ENCODE measurements at places on chromosomes 7 and 10.

- no peak overlapping the region for H3K4me3 ChIP-seq
- H3K4me1 ChIP-seq: 0 out of 2 replicates have a peak, but pooled peaks cover 3% of the 10 kb centered on the region
- no peaks in the 10 kb centered on the region for H3K27me3 ChIP-seq
- H3K27ac ChIP-seq: no peak overlapping the region
Observed at GRCh38 chr10:43885842-43886241, 237.2 kb upstream of the ZNF32 start.

DNA sequence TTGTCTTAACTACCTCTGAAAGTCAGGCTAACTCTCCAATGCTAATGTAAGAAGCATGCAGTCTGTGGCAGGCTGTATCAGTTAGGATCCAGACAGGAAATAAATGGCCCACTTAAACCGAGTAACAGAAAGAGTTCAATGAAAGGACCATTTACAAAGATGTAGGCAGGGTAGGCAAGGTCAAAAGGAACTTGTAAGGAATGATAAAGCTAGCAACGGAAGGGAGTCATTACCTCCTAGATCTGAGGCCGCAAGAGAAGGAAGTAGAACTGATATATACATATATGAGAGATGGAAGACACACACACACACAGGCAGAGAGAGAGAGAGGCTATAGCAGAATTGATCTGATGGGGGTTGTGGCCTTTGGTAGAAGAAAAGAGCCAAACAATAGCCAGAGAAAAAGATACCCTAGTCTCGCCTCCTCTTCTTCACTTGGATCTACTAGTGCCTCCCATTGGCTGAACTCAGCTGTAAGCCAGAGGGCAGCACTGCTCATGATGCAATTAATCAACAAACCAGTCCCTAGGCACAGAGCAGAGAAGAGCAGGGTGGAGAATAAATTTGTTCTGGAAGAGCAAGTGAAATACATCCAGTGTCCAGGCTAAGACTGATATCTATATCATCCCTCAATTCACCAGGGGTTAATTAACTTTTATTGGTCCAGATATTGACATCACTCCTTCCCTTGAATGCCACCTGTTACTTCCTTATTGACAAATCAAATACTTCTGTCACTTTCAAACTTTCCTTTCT is 91.2 kb downstream of the LSMEM1 start:
- H3K4me3 ChIP-seq: no peak overlapping the region
- no peak overlapping the region for H3K27ac ChIP-seq
- H3K27me3 ChIP-seq: no peaks in the 10 kb centered on the region
- DNase-seq: no peak
- no peaks in the 10 kb centered on the region for H3K36me3 ChIP-seq
- H3K4me1 ChIP-seq: no peaks in the 10 kb centered on the region

GRCh38 chr7:11701829-11702560 is 130.0 kb downstream of the THSD7A start:
- no peaks in the 10 kb centered on the region for H3K27me3 ChIP-seq

DNA sequence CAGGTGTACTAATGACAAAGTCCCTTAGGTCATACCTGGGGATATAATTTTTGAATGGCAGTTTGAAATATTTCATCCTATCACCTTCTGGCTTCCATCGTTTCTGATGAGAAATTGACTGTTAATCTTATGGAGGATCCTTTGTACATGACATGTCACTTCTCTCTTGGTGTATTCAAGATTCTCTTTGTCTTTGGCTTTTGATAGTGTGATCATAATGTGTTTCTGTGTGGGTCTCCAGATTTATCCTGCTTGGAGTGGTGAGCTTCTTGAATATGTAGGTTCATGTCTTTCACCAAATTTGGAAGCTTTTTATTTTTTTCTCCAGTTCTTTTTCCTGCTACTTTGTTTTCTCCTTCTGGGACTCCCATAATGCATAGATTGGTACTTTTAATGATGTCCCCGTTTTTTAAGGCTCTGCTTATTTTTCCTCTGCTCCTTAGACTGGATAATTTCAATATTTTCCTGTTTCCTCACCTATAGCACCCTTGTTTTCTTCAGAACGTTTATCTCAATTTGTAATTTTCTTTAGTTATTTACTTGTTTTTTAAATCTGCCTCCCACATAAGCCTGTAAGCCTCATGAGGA is 4.4 kb downstream of the RBM33 start:
- H3K36me3 ChIP-seq: no peaks in the 10 kb centered on the region
- H3K4me3 ChIP-seq: no peak overlapping the region
- DNase-seq: no peak
- H3K27ac ChIP-seq: no peak overlapping the region
- no peaks in the 10 kb centered on the region for H3K4me1 ChIP-seq

DNA sequence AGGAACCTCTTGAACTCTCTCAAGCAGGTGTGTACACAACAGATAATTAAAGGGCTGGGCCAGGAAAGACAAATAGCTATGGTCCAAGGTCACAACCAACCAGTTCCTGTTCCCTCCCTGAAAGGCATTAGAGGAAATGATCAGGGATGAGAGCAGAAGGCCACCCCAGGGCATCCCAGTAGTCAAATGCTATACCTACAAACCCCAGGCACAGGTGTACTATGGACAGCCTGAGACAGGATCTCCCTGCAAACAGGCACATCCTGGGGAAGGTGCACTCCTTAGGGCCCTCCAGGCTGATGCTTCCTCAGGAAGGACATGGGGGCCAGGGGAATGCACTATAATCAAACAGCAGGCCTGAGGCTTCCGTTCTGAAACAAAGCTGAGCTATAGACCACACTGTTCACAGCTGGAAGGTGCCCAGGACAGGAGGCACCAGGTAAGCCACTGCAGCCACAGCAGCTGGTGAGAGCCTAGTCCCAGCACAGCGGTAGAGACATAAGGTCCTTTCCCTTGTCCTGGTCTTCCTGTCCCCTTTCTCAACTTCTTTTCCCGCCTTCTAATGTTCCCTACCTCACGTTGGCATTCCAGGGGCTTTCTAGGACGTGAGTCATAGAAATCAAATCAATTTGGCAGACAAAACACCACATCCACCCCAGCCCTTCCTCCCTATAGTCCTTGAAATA is 13.3 kb downstream of the PARP12 start:
- no peaks in the 10 kb centered on the region for H3K27me3 ChIP-seq
- no peak overlapping the region for H3K27ac ChIP-seq
- H3K36me3 ChIP-seq: no peaks in the 10 kb centered on the region
- DNase-seq: no peak
- H3K4me3 ChIP-seq: no peak overlapping the region

- no peak for DNase-seq
- H3K27ac ChIP-seq: no peak overlapping the region
- H3K36me3 ChIP-seq: no peaks in the 10 kb centered on the region
- H3K4me3 ChIP-seq: no peak overlapping the region
- peaks cover 1% of the 10 kb centered on the region for H3K4me1 ChIP-seq
- H3K27me3 ChIP-seq: no peaks in the 10 kb centered on the region
Observed at GRCh38 chr10:62038609-62039190, 137.2 kb downstream of the ARID5B start.

- DNase-seq: no peak
- H3K27ac ChIP-seq: no peak overlapping the region
- H3K27me3 ChIP-seq: no peaks in the 10 kb centered on the region
- H3K4me3 ChIP-seq: no peak overlapping the region
- H3K36me3 ChIP-seq: no peaks in the 10 kb centered on the region
- no peaks in the 10 kb centered on the region for H3K4me1 ChIP-seq
Observed at GRCh38 chr7:22601408-22601807, 101.4 kb upstream of the STEAP1B start.

GRCh38 chr7:31299336-31299735 is 41.2 kb downstream of the NEUROD6 start:
- no peaks in the 10 kb centered on the region for H3K27me3 ChIP-seq
- DNase-seq: no peak
- no peak overlapping the region for H3K4me3 ChIP-seq
- no peak overlapping the region for H3K27ac ChIP-seq

DNA sequence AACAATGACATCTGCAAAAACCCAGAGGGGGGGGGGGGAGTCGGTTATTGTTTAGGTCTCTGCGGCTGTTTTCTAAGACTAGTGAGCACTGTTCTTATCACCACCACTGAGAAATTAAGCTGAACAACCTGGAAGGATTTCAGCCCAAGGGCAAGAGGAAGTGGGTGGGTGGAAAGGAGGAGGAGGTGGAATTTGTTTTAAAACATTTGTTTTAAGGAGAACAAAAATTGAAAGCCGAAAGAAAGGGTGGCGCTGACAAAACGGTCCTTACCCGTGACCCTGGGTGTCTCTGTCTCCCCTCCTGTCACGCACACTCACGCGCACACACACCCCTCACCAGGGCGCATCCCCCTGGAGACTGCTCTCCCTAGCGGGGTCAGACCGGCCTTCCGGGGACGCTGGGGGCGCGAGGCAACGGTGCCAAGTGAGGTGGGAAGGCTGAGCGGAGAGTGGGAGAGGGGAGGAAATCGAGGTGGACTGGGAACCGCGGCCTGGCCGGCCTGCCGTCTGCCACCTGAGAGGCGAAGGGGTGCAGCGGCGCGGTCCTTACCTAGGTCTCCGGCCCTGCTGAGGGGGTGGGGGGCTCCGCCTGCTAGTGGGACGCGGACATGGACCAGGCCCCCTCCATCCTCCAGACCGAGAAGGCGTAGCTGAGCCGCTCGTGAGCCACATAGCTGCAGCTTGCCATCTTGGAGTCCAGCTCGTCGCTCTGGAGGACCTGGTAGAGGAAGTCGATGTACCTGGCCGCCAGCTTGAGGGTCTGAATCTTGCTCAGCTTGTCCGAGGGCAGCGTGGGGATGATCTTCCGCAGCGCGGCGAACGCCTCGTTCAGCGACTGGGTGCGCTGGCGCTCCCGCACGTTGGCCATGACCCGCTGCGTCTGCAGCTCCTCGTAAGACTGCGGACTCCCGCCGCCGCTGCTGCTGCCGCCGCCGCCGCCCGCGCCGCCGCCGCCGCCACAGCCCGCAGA is 1.0 kb downstream of the TWIST1 start:
- DNase-seq: no peak
- H3K27me3 ChIP-seq: peaks cover 64% of the 10 kb centered on the region
- no peaks in the 10 kb centered on the region for H3K36me3 ChIP-seq
- peak overlapping the region; percentile 72 for H3K4me3 ChIP-seq
- H3K4me1 ChIP-seq: 0 out of 2 replicates have a peak, but pooled peaks cover 3% of the 10 kb centered on the region
- H3K27ac ChIP-seq: no peak overlapping the region
